ENCODE measurements at places on chromosomes 6 and 20.
A peak's percentile ranks its signal among the peaks of the same experiment; 100 is the strongest.

GRCh38 chr6:28737750-28738395 lies 185.9 kb downstream of the TRIM27 start:
- peaks cover 67% of the 10 kb centered on the region for H3K27me3 ChIP-seq
- peak overlapping the region; percentile 80 for H3K4me3 ChIP-seq
- peak; percentile 46 for DNase-seq
- H3K36me3 ChIP-seq = no peaks in the 10 kb centered on the region
- peaks cover 34% of the 10 kb centered on the region for H3K4me1 ChIP-seq
- peak overlapping the region; percentile 6 for H3K27ac ChIP-seq

DNA sequence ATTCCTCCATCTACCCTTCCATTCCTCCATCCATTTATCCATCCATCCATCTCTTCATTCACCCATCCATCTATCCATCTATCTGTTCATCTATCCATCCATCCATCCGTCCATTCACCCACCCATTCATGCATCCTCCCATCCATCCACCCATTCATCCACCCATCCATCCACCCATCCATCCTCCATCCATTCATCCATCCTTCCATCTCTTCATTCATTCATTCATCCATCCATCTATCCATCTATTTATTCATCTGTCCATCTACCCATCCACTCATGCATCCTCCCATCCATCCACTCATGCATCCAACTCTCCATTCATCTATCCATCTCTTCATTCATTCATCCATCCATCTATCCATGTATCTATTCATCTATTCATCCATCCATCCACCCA lies 380.9 kb downstream of the CDH4 start:
- no peak for DNase-seq
- H3K27me3 ChIP-seq = no peaks in the 10 kb centered on the region
- H3K27ac ChIP-seq = no peak overlapping the region
- no peaks in the 10 kb centered on the region for H3K36me3 ChIP-seq
- peaks cover 16% of the 10 kb centered on the region for H3K4me1 ChIP-seq
- H3K4me3 ChIP-seq = no peak overlapping the region

- no peak overlapping the region for H3K27ac ChIP-seq
- H3K27me3 ChIP-seq = no peaks in the 10 kb centered on the region
- no peaks in the 10 kb centered on the region for H3K36me3 ChIP-seq
- no peak overlapping the region for H3K4me3 ChIP-seq
Observed at GRCh38 chr20:4326195-4327065, 311.1 kb upstream of the RNF24 start.

GRCh38 chr6:80457439-80457933 lies 351.0 kb downstream of the BCKDHB start:
- peaks cover 17% of the 10 kb centered on the region for H3K36me3 ChIP-seq
- no peak overlapping the region for H3K27ac ChIP-seq
- DNase-seq = no peak
- no peak overlapping the region for H3K4me3 ChIP-seq
- no peaks in the 10 kb centered on the region for H3K27me3 ChIP-seq
- peaks cover 28% of the 10 kb centered on the region for H3K4me1 ChIP-seq

- no peak overlapping the region for H3K27ac ChIP-seq
- no peaks in the 10 kb centered on the region for H3K27me3 ChIP-seq
- H3K4me1 ChIP-seq = no peaks in the 10 kb centered on the region
- H3K36me3 ChIP-seq = no peaks in the 10 kb centered on the region
- no peak overlapping the region for H3K4me3 ChIP-seq
Observed at GRCh38 chr20:4230651-4231050, 215.3 kb upstream of the RNF24 start.

GRCh38 chr20:36243726-36244125 lies 7.4 kb downstream of the AAR2 start:
- H3K27ac ChIP-seq = no peak overlapping the region

- no peak overlapping the region for H3K27ac ChIP-seq
- H3K4me1 ChIP-seq = no peaks in the 10 kb centered on the region
- DNase-seq = no peak
- H3K36me3 ChIP-seq = no peaks in the 10 kb centered on the region
Observed at GRCh38 chr6:144075875-144076274, 19.5 kb downstream of the SF3B5 start.

- H3K27me3 ChIP-seq = no peaks in the 10 kb centered on the region
- peak overlapping the region; percentile 62 for H3K27ac ChIP-seq
- peaks cover 23% of the 10 kb centered on the region for H3K36me3 ChIP-seq
- peak overlapping the region; percentile 96 for H3K4me3 ChIP-seq
- DNase-seq = no peak
Observed at GRCh38 chr6:116277124-116277523, 2.6 kb downstream of the TSPYL1 start.

GRCh38 chr6:3758842-3759144 lies 7.3 kb upstream of the PXDC1 start:
- H3K4me3 ChIP-seq = no peak overlapping the region
- no peaks in the 10 kb centered on the region for H3K36me3 ChIP-seq
- DNase-seq = no peak
- H3K27me3 ChIP-seq = peaks cover 16% of the 10 kb centered on the region

DNA sequence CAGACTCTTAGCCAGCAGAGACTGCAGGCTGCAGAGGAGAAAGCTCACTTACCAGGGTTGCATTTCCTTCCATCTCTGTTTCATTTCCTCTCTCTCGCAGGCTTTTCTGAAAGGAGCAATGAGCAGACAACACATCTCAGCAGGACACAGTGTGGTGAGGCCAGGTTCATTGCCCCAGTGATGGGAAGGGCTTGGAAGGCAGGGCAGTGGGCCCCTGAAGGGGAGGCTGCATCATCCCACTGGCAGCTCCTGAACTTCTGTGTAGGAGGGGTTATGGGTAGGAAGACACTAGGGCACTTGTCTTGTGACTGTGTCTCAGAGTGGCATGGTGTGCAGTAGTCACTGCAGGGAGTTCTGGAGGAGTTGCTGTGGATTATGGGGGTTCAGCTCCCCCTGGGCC lies 246.8 kb downstream of the QKI start:
- H3K27ac ChIP-seq = no peak overlapping the region
- H3K4me1 ChIP-seq = peaks cover 11% of the 10 kb centered on the region
- no peak for DNase-seq
- H3K27me3 ChIP-seq = no peaks in the 10 kb centered on the region
- H3K36me3 ChIP-seq = no peaks in the 10 kb centered on the region
- H3K4me3 ChIP-seq = no peak overlapping the region

DNA sequence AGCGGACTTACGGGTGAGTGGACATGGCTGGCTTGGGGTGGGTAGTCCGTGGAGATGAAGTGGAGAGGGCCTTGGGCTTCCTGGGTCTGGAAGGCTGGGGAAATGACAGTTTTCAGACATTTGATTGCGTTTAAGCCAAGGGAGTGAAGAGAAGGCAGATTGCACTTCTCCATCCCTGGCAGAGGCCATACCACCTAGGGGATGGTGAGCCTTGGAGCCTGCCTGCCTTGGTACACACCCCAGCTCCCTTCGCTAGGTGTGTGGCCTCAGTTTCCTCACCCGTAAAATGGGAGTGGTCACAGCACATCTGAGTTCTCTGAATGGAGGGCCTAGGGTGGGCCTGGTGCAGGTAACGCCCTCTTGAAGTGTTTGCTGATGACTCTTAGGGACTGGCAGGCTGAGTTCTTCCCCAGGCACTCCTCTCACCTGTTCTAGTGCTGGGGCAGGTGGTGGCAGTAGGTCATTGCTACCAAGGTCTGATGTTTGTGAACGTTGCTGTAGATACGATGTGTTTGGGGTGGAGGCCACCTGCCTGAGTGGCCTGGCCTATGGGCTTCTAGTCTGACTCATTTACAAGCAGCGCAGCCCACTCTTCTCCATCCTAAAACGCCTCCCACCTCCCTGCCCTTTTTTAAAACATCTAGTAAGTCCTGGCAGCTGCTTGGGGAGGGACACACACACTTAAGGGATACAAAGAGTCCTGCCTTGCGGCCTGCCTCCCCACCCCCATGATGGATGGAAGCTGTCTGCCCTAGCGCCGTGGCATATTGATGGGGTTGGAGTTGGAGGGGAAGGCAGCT lies 2.3 kb downstream of the RBM38 start:
- H3K4me3 ChIP-seq = peak overlapping the region; percentile 84
- peak overlapping the region; percentile 91 for H3K27ac ChIP-seq
- H3K27me3 ChIP-seq = no peaks in the 10 kb centered on the region

GRCh38 chr6:7267466-7268091 lies 45.4 kb downstream of the SSR1 start:
- H3K36me3 ChIP-seq = no peaks in the 10 kb centered on the region
- DNase-seq = no peak
- H3K4me1 ChIP-seq = 0 out of 2 replicates have a peak, but pooled peaks cover under 1% of the 10 kb centered on the region
- no peaks in the 10 kb centered on the region for H3K27me3 ChIP-seq

GRCh38 chr6:5151360-5151954 lies 66.3 kb downstream of the PPP1R3G start:
- H3K4me3 ChIP-seq = no peak overlapping the region
- H3K4me1 ChIP-seq = peaks cover 2% of the 10 kb centered on the region
- H3K27ac ChIP-seq = no peak overlapping the region
- H3K36me3 ChIP-seq = no peaks in the 10 kb centered on the region
- no peak for DNase-seq

DNA sequence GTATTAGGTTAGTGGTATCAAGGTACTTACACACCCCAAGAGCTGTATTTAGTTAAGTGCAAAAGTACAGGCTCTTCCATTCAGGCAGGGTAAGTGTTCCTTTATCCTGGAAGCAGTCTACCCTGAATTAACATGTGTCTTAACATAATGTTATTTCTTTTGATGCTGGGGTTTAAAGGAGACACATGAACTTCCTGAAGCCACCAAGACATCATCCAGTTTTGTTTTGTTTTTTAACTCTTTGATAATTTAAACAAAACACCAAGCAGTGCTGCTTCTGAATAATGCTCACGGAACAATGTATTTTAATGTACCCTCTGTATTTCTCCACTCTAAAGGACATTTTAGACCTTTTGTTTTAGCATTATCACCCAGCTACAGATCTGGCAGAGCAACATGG lies 50.5 kb upstream of the PLCB4 start:
- H3K36me3 ChIP-seq = peaks cover 4% of the 10 kb centered on the region
- no peak overlapping the region for H3K4me3 ChIP-seq
- no peaks in the 10 kb centered on the region for H3K27me3 ChIP-seq
- DNase-seq = no peak

DNA sequence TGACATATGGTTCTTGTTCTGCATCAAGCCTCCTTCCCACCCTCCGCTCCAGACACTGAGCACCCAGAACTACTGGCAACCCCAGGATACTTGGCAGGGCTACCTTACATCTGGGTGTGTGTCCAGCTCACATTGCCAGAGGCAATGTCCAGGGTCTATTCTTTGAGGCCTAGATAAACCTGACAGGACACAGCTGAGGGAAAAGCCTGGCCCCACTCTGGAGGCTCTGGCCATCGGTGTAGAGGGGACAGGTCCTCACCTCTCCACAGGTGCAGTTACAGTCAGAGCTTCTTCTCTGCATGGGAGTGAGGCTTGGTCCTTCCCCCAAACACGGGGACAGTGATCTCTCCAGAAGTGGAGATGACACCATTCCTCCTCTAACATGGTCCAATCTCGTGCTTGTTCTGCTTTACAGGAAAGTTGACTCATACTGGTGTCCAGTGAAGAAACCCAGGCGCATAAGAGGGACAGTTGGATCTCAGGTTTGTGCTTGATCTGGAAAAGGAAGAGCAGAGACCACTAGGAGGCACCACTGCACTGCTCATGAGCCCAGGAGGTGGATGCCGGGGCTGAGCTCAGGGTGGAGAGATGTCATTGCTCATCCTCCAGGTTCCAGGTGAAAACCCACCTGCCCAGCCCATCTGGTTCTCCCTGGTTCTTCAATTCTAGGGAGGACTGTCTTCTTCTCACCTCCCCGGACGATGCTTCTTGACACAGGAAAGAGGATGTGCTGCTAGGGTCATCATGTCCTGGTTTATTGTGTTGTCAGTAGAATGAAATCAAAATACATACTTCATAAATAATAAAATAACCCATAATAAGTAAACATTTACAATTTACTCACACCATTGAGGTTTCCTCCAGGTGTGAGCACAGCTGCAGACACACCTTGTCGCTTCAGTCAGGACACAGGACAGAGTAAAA lies 14.7 kb downstream of the HLA-F start:
- no peak overlapping the region for H3K27ac ChIP-seq
- no peaks in the 10 kb centered on the region for H3K4me1 ChIP-seq
- H3K4me3 ChIP-seq = no peak overlapping the region
- peak; percentile 81 for DNase-seq

GRCh38 chr6:76035713-76036112 lies 36.7 kb downstream of the IMPG1 start:
- no peak overlapping the region for H3K27ac ChIP-seq
- H3K4me3 ChIP-seq = no peak overlapping the region
- H3K27me3 ChIP-seq = no peaks in the 10 kb centered on the region

DNA sequence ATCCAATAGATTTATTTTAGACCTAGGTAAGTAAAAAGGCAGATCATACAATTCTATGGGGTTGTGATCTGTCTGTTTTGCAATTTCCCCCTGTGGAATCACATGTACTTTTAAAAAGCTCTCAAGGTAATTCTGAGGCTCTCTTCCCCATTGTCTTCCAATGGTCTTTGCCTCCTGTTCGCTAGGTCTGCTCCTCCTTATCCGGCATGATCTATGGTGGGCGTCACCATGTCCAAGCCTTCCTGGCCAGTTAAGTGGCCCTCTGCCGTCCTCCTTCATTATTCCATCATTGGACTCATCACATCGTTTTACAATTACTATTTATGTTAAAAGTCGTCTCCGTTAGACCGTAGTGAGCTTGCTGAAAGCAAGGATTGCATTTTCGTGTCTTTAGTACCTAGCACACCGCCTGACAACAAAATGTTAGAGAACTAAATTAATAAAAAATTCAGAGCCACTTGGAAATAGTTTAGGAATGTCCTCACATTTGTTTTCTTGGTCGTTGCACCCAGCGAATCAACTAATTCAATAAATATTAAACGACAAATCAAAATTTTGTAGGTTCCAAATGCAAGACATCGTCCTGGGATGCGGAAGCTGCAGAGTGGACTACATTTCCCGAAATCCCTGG lies 2.2 kb upstream of the STXBP5 start:
- no peak overlapping the region for H3K27ac ChIP-seq
- peak; percentile 21 for DNase-seq

- DNase-seq = no peak
- H3K27me3 ChIP-seq = peaks cover under 1% of the 10 kb centered on the region
- H3K27ac ChIP-seq = no peak overlapping the region
- H3K4me3 ChIP-seq = no peak overlapping the region
Observed at GRCh38 chr20:24254480-24254879, 214.9 kb upstream of the SYNDIG1 start.

Data from WTC11 (cell line).